ENCODE measurements at places on chromosomes 1 and 21.

GRCh38 chr1:162062542-162063015, 6.9 kb upstream of the NOS1AP start:
- DNase-seq = peak; percentile 57

GRCh38 chr1:219359126-219359525, 185.4 kb downstream of the LYPLAL1 start:
- DNase-seq = peak; percentile 35

DNA sequence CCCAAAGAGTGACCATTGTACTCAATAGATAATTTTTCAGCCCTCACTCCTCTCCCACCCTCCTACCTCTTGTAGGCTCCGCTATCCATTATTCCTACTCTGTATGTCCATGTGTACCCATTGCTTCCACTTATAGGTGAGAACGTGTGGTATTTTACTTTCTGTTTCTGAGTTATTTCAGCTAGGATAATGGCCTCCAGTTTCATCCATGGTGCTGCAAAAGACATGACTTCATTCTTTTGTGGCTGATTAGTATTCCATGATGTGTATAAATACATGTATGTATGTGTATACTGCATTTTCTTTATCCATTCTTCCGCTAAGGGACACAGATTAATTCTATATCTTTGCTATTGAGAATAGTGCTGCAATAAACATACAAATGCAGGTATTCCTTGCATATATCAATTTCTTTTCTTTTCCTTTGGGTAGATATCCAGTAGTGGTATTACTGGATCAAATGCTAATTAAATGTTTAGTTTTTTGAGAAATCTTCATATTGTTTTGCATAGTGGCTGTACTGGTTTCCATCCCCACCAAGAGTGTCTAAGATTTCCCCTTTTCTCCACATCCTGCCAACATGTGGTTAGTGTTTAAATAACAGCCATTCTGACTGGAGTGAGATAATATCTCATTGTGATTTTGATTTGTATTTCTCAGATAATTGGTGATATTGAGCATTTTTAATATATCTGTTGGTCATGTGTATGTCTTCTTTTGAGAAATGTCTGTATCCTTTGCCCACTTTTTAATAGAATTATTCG, 4.9 kb downstream of the LY9 start:
- DNase-seq = no peak

DNA sequence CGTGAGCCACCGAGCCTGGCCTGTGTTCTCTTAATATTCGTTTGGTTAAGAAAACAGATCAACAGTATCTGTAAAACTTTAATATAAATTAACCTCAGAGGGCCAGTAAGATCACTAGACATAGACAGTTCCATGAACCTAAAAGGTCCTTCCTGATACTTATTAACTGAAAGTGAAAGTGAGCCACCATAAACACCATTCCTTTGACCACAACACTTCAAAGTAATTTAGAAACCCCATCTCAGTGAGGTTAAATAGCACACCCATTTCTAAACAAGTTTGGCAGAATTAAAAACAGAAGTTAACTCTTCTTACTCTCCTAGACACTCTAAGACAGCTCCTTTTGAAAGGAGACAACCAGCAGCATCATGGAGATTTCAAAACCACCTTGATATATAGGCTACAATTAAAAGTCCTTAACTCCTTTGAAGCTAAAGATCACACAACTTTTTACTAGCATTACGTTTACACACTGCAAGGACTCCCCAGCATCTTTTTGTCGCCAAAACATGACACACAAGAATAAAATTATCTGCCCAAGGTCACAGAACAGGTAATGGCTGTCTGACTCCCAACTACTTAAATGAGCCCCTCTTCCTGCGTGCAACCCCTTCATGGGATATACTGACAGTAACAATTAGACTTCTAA, 2.2 kb downstream of the RNF19B start:
- DNase-seq = no peak

GRCh38 chr1:27574871-27575831, 28.8 kb downstream of the AHDC1 start:
- peak; percentile 79 for DNase-seq

All from right lung (tissue), 10 donors.